IPS DF 6.9 (cell line): ENCODE measurements at places on chromosomes 6 and 20.

DNA sequence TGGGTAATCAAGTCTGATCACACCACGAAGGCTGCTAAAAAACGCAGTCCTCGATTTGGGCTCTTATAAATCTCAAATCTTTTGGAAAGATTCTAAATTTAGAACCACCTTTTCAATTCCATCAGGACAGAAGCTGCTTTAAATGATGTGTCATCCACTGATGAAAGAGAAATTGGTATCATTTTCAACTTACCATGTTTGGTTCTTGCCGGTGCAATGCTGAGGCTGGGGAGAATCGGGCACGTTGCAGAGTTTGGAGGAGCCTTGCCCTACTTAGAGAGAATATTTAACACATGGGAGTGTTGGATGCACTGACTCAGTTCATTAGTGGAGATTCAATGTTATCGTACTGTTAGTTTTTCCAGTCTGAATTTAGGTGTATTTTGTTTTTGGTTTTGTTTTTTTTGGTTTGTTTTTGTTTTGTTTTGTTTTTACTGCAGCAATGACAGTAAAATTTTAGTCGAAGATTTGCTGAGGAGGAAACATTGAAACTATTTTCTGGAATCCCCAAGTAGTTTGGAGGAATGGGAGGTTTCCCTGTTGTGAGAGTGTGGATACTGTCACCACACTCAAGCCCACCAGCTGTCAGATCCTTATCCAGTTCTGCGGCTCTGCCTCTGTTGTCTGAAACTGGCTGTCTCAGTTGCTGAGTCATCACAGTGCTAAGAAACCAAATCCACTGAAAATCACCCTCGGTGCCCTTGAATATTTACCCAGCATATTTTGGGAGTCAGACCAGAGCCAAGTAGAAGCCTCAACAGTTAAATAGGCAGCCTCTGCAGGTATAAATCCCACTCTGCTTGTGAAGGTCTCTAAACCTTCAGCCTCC, 497.0 kb downstream of the BTBD3 start:
- no peak for DNase-seq

DNA sequence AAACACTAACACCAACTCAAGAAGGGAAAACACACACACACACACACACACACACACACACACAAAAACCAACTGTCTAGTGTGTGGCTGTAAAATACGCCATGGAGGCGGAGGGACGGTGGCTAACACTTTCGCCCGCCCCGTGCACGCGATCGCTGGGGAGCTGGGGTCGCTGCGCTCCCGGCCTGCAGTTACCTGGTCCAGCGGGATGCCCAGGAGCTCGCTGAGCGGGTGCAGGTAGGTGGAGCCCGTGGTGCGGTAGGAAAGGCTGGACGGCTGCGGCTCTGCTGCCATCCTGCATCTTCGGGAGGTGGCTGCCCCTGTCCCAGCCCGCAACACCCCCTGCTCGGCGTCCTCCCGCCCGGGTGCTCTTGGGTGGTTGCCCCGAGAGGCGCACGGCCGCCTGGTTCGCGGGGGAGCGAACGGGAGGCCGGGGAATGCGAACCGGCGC, 303 bp downstream of the MBOAT1 start:
- DNase-seq, result no peak

GRCh38 chr6:5529015-5529414, 267.7 kb downstream of the FARS2 start:
- DNase-seq, result no peak

- DNase-seq, result peak; percentile 67
Measured at GRCh38 chr20:50071039-50071888, 41.7 kb downstream of the UBE2V1 start.

DNA sequence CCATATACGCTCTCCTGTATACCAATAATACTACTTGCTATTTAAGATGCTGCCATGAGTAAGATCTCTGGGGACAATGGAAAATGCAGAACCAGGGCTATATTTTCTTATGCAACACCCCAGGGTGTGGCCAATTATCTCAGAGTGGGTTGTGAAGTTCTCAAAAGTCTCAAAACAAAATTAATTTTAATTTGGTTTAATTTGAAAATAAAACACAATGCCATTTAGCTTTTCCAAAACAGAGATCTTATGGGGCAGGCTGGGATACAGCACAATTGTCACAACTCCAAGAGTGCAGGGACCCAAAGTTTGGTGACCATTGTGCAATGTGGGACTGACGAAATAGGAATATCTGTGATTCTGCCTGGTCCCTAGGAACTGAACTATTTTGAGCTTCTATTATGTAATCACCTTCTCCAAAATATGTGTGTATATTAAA, 43.1 kb downstream of the MBOAT1 start:
- DNase-seq, result no peak

- DNase-seq, result no peak
Measured at GRCh38 chr6:159838020-159838744, 38.1 kb downstream of the PNLDC1 start.

DNA sequence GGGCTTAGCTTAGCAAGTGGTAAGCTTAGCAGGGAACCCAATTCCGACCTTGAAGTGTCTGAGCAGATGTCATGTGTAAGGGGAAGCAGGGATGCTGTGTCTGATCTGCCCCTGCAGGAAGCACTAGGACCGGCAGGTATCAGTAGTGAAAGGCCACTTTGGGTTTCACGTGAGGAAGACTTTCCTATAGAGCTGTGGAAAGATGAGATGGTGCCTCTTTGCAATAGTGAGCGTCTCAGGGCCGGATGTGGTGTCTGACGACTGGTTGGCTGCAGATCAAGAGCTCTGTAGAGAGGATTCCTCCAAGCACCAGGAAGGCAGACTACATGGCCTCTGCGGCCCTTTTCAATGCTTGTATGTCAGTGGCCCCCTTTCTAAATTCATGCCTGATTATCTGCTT, 98.3 kb downstream of the TIAM2 start:
- DNase-seq, result no peak

GRCh38 chr6:11378639-11379038, 146.2 kb upstream of the NEDD9 start:
- DNase-seq, result no peak

GRCh38 chr20:13546497-13547131, 92.1 kb downstream of the TASP1 start:
- peak; percentile 57 for DNase-seq

- DNase-seq, result no peak
Measured at GRCh38 chr6:111628142-111628850, 22.6 kb upstream of the TRAF3IP2 start.

DNA sequence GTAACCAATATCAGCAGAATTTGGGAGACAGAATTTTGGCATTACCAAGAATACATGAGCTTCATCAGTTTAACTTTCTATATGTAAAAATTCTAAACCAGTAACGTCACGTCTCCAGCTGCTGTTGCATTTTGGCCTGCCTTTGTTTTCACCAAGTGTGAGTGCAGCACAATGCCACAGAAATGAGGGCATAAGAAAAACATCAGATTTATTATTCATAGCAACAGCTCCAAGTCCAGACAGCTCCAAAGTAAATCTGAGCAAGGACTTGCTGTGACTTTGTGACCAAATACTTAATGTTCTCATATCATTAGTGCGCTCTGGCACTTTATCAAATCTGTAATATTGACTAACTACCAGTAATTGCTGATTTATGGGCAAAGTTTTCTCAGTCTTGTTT, 11.0 kb upstream of the FBXL4 start:
- no peak for DNase-seq

DNA sequence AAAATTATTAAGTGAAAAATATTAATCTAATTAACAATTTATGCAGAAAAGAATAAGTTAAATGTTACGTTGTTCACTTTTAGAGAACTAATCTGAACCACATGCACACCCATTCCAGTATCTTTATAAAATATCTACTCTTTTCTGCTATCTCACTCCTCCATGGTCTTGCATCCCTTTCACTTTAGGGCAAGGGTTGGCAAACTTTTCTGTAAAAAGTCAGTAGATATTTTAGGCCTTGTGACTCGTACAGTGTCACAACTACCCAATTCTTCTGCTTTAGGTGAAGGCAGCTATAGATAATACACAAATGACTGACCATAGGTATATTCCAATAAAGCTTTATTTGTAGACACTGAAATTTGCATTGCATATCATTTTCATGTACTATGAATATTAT, 39.7 kb upstream of the SUPT3H start:
- DNase-seq, result no peak

DNA sequence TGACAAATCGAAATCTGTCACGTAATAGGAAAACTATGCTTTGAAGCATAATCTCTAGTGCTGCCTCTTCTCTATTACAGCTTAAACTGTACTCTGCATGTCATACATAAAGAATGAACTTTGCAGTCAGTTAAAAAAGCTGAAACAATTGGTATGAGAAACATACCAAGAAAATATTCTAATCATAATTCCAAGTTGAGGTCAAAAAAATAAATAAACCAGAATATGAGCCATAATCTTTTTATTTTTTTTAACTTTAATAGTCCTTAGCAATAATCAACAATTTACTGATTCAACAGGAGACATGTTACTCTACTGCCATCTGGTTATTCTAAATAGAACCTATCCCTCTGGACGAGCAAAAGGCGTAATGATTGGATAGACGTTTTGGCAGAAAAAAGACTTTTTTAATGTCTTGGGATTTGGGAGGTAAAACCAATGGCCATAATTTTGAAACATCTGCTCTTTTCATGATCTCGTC, 224.4 kb upstream of the FLRT3 start:
- DNase-seq, result no peak

DNA sequence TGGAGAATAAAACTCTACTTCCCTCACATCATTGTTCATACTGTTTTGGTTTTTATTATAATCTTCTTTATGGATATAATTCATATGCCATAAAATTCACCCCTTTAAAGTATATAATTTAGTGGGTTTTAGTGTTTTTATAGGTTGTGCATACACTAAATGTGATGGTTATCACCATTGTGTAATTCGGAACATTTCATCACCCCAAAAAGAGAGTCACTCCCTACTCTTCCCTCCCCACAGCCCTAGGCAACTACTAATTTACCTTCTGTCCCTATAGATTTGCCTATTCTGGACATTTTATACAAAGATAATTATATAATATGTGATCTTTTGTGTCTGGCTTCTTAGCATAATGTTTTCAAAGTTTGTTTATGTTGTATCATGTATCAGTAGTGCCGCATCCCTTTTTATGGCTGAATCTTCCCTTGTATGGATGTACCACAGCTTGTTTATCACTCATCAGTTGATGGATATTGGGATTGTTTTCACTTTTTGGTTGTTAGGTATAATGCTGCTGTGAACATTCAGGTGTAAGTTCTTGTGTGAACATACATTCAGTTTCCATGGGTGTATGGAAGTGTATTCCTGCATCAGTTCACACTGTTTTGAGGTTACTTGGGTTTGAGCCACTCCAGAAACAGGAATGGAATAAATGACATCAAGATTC, 4.2 kb downstream of the TM9SF4 start:
- no peak for DNase-seq

GRCh38 chr20:41229259-41229658, 88.3 kb downstream of the ZHX3 start:
- no peak for DNase-seq

DNA sequence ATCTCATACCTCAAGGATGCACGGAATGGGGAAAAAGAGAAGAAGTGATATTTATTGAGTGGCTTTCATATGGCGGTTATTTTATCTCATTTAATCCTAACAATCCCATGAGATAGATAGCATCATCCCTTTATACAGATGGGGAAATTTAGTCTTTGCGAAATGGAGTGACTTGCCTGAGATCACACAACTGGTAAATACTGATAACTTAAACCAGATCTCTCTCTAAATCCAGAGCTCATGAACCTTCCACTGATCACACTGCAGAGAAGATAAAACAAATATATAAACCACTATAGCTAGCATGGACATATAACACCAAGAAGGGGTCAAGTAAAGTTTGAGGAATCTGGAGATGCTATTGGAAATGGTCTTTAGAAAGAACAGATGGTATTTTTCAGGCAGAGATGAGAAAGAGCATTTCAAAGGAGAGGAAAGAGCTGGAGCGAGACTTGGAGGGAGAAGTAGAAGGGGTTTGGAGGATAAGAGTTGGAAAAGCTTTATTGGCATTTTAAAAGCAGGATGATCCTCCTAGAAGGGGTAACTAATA, 139.8 kb upstream of the TNFAIP3 start:
- no peak for DNase-seq

DNA sequence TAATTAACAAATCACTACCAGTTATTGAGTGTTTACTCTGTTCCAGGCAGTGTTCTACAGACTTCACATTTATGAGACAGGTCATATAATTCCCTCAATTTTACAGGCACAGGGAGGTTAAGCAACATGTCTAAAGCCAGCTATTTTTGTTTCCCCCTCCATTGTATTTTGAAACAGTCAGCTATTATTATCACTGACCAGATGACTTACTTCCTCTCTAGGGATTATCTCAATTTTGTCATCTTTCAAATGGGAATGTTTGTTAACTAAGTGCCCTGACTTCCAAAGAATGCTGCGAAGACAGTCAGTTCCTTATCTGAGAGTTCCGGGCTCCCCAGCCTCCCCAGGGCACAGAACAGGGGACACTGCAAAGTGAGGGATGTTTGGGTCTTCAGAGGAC, 5.6 kb upstream of the CNPY3 start:
- DNase-seq, result no peak

DNA sequence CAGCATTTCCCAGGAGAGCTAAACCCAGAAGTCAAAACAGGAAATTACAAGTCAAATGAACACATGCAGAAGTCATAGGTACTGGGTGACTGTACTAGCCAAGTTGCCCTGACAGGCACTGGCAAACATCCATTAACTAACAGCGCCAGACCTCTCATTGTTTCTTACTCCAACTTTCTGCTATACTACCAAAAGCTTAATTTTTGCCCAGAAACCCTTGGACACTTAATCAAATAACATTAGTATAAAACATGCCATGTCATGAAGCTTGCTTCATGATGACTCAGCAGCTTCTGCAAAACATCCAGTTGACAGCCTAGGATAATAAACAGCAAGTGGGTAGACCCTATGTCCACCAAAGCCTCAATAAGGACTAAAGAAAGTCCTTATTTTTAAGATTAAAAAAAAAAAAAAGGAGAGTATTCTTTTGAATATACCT, 3.5 kb downstream of the NUP153 start:
- DNase-seq, result no peak
